Activated naive CD8-positive, alpha-beta T cell treated with anti-CD3 and anti-CD28 coated beads, Interleukin-2, amount 50 U/mL, for 24 hours (primary cell): ENCODE measurements at places on chromosomes 3 and 15.

DNA sequence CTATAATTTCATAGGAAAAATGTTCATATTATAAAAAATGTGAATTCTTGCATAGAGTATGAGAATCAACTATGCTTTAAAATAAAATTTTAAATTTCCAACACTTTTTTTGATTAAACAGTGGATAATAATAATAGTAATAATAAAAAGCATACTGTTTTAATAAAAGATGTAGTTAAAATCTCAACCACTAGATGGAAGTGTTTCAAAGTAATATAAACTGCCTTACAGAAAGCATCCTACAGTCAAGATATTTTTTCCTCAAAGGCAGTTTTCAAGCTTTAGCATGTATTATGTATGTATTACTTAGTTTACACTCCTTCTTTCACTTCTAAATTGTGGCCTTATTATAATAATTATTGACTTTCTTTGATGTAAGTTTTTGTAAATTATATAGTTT is 217.5 kb downstream of the CHL1 start:
- DNase-seq, result no peak

GRCh38 chr3:137687181-137687879 is 76.8 kb upstream of the SOX14 start:
- DNase-seq, result no peak

- no peak for DNase-seq
These were observed 152.0 kb downstream of the OPA1 start for GRCh38 chr3:193744822-193745684.

DNA sequence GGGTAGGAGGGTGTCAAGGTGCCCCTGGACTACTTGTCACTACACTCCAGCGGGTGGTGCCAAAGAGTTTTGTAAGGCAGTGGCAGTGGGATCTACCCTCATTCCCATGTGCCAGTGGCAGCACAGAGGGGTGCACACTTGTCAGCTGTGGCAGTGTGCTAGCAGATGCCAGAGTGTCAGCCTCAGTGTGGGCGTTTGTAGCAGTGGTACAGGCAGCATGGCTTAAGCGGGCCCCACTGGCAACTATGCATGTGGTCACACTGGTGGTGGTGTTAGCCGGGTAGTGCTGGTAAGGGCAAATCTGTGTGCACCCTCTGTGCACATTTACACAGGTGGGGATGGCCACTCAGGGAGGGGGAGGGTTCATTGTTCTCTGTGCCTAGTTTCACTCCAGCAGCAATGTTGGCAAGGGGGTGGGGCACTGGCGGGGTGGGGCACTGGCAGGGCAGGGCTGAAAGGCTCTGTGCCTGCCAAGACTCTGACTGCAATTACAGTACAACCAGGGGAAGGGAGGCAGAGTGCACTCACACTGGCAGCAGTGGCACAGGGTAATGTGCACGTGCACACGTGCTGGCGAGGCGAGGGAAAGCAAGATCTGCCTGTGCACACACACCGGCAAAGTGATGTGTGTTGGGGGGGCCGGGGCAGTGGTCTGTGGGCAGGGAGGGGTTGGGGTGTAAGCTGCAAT is 31.8 kb downstream of the MYO9A start:
- DNase-seq, result no peak

DNA sequence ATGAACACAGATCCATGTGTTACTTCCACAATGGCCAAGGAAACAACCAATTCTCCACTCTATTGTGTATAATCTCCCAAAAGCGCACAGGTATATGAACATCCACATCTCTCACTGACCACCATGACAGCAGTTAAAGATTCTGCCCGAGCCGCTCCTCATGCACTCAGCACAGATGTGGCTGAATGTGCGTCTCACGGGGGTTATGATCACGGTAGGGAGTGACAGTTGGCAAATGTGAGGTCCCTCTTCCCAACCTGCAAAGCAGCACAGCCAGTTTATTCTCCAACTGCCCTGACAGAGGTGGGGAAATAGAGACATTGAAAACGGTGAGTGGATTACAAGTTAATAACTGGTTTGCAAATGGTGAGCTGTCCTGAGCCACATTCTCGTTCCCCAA is 17.6 kb downstream of the FOXP1 start:
- no peak for DNase-seq

GRCh38 chr3:116767726-116768125 is 58.1 kb downstream of the TUSC7 start:
- no peak for DNase-seq

DNA sequence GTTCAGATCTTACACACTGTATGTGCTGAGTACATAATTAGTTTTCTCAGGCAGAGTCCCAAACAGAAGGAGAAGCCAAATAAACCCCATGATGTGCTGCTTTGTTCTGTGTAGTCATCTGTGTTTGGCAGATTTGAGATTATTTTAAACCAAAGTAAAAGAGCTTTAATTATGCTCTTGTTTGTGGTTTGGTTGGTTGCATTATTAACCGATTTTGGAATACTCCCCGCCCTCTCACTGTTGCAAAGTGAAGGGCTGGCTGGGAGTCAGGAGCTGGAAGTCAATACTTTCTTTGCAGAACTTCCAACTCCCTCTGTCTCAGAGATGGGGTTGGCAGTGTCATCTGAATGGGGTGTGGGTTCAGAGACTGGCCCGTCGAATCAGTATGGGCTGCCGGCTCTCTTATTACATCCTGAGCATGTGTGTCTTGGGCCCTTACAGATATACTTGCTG is 34.4 kb downstream of the SLCO3A1 start:
- no peak for DNase-seq

DNA sequence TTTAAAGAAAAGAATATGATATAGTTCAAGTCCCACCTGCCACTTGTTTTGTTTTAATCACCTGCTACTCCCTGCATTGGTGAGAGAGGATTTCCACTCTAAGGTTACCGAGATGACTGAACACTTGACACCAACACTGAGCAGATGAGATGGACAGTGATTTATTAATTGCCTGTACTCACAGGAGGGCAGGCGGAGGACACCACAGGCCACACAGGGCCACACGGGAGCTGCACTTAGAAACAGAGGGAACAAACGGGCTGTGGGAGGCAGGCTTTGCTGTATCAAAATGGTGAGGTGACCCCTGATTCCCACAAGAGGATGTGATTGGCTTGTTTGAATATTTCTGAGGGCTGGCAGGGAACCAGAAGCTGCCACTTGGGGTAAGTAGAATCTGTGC is 10.8 kb downstream of the MINAR1 start:
- DNase-seq, result no peak
